CD4-positive, CD25-positive, alpha-beta regulatory T cell (primary cell): ENCODE measurements at places on chromosomes 6 and 20. TPM values are rescaled to one million over a fixed set of nuclear protein-coding genes. Genes with fewer than 3 reads are reported as not detected.

- peak; percentile 46 for DNase-seq
- H3K27ac ChIP-seq = no peak overlapping the region
Observed at GRCh38 chr6:83867527-83868161, 8.2 kb downstream of the CYB5R4 start.

DNA sequence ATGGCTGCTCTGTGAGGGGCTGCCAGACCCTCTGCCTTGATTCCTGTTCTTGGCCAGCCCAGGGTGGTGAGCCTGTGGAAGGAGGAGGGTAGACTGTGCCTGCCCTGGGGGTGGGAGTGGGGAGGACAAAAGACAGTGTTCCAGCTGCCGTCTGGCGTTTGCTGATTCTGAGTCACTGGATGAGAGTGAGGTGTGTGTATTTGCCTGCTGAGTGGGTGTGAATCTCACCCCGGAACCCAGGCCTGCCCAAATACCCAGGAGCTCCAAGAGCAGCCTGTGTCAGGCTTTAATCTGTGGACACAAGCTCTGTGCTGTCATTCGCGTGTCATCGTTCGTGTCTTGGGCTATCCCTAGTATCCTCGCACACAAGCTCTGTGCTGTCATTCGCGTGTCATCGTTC, 2.6 kb upstream of the LKAAEAR1 start:
- peaks cover 4% of the 10 kb centered on the region for H3K27me3 ChIP-seq
- peaks cover 24% of the 10 kb centered on the region for H3K4me1 ChIP-seq
- H3K4me3 ChIP-seq = no peak overlapping the region
- H3K27ac ChIP-seq = no peak overlapping the region

- no peak for DNase-seq
- no peaks in the 10 kb centered on the region for H3K36me3 ChIP-seq
- H3K27ac ChIP-seq = no peak overlapping the region
- no peaks in the 10 kb centered on the region for H3K4me1 ChIP-seq
- no peaks in the 10 kb centered on the region for H3K27me3 ChIP-seq
- no peak overlapping the region for H3K4me3 ChIP-seq
Observed at GRCh38 chr6:126873351-126873750, 245.1 kb upstream of the RSPO3 start.

- no peaks in the 10 kb centered on the region for H3K36me3 ChIP-seq
- H3K27ac ChIP-seq = no peak overlapping the region
- no peaks in the 10 kb centered on the region for H3K27me3 ChIP-seq
- no peak overlapping the region for H3K4me3 ChIP-seq
Observed at GRCh38 chr20:59355242-59355641, 54.8 kb downstream of the EDN3 start.

GRCh38 chr6:113291751-113292445, 565.2 kb upstream of the MARCKS start:
- H3K4me1 ChIP-seq = no peaks in the 10 kb centered on the region
- DNase-seq = no peak
- H3K36me3 ChIP-seq = no peaks in the 10 kb centered on the region
- no peak overlapping the region for H3K27ac ChIP-seq
- H3K27me3 ChIP-seq = no peaks in the 10 kb centered on the region

DNA sequence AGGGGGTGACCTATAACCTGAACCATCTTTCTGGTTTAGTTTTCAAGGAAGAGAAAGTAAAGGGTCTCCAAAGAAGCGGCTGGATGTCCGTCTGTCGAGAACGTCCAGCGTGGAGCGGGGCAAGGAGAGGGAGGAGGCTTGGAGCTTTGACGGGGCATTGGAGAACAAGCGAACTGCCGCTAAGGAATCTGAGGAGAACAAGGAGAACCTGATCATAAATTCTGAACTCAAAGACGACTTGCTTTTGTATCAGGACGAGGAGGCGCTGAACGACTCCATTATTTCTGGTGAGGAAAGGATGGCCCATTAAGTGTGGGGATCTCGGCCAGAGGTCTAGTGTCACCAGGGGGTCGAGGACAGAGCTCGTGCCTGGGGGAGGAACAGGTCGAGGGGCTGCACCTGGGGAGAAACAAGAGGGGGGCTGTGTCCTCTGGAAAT, 159.2 kb downstream of the SYCP2 start:
- DNase-seq = no peak
- H3K27me3 ChIP-seq = no peaks in the 10 kb centered on the region
- no peaks in the 10 kb centered on the region for H3K4me1 ChIP-seq
- H3K36me3 ChIP-seq = no peaks in the 10 kb centered on the region

DNA sequence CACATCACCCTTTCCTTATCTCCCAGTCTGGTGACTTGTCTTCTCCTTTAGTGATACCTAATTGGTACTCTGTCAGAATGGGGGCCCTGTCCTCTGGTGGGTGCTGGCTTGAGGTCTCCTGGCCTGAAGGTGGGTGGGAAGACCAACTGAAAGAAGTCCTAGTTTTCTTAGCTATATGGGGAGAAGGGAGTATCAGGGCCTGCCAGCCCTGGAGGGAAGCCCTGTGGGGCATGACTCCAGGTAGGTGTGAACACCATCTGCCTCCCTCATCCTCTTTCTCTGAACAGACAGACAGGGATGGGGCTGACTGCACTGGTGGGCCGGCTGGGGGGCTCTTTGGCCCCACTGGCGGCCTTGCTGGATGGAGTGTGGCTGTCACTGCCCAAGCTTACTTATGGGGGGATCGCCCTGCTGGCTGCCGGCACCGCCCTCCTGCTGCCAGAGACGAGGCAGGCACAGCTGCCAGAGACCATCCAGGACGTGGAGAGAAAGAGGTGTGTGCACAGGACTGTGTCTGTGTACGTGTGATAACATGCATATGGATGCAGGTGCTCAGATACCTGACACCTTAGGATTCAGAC, 4.8 kb downstream of the CRIP3 start:
- H3K4me1 ChIP-seq = peaks cover 4% of the 10 kb centered on the region
- no peaks in the 10 kb centered on the region for H3K36me3 ChIP-seq
- no peak overlapping the region for H3K27ac ChIP-seq
- H3K27me3 ChIP-seq = no peaks in the 10 kb centered on the region
- DNase-seq = no peak

DNA sequence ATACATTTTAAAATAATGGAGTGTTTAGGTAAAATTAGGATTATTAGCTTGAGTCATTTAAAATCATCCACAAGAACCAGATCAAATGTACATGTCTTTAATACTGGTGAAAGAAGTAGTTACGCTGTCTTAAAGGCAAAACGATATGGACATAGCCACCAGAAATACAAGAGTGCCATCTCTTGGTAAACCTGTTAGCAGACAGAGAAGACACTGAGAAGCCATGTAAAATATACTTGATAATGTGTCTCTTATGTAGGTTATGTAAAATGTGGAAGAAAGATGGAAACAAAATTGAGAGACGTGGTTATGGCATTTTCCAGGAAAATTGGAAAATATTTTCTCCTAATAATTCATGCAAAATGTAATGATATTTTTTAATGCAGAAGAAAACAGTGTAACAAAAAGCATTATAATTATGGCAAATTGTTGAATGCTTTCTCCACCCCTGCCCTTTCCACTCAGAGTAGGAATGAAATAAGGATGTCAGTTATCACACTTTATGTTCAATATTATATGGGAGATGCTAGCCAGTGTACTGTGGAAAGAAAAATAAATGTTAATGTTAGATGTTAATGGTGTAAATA, 12.2 kb upstream of the SLC17A2 start:
- H3K4me1 ChIP-seq = no peaks in the 10 kb centered on the region
- peak; percentile 20 for DNase-seq
- H3K4me3 ChIP-seq = no peak overlapping the region

DNA sequence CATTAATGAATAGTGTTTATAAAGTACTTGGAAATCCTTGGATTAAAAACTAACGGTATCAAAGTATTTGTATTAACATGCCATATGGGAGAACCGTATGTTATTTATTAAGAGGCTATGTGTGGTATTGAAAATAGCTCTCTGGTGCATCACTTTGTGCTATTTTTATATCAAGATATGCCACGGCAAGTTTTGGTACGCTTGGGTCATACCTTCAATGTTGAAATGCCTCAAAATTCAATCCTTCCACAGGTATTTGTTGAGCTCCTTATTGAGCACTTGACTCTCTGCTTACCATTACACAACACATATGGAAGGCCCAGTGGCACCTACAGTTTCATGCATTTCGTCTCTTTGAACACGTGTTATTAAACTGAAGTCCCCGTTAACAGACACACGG, 647.9 kb downstream of the KIF16B start:
- no peak for DNase-seq
- no peaks in the 10 kb centered on the region for H3K27me3 ChIP-seq
- H3K4me3 ChIP-seq = no peak overlapping the region
- H3K4me1 ChIP-seq = no peaks in the 10 kb centered on the region

- H3K4me1 ChIP-seq = no peaks in the 10 kb centered on the region
- no peaks in the 10 kb centered on the region for H3K36me3 ChIP-seq
- peaks cover 4% of the 10 kb centered on the region for H3K27me3 ChIP-seq
- H3K27ac ChIP-seq = no peak overlapping the region
Observed at GRCh38 chr6:28758046-28758817, 165.6 kb downstream of the TRIM27 start.

GRCh38 chr6:156185113-156185512, 592.1 kb upstream of the ARID1B start:
- H3K4me1 ChIP-seq = no peaks in the 10 kb centered on the region
- no peak overlapping the region for H3K4me3 ChIP-seq
- no peaks in the 10 kb centered on the region for H3K36me3 ChIP-seq
- no peak overlapping the region for H3K27ac ChIP-seq
- DNase-seq = no peak
- H3K27me3 ChIP-seq = no peaks in the 10 kb centered on the region

DNA sequence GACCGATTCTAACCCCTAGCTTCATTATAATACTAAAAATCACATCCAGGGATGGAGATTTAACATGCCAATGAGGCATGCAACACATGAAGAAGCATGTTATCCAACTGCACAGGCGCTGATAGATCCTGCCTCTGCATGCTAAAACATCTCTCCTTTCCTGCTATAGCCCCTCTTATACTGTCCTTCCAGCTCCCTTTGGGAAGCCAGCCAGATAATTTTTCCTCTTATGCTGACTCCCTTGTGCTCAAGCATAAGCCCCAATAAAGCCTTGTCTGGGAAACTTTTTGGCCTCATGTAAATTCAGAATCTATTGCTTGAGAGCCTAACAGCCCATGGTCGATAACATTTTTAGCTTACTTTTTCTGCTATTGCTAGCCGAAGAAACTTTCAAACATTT, 404.3 kb downstream of the EPM2A start:
- no peaks in the 10 kb centered on the region for H3K27me3 ChIP-seq
- H3K27ac ChIP-seq = no peak overlapping the region
- no peaks in the 10 kb centered on the region for H3K4me1 ChIP-seq
- no peak overlapping the region for H3K4me3 ChIP-seq
- no peaks in the 10 kb centered on the region for H3K36me3 ChIP-seq

DNA sequence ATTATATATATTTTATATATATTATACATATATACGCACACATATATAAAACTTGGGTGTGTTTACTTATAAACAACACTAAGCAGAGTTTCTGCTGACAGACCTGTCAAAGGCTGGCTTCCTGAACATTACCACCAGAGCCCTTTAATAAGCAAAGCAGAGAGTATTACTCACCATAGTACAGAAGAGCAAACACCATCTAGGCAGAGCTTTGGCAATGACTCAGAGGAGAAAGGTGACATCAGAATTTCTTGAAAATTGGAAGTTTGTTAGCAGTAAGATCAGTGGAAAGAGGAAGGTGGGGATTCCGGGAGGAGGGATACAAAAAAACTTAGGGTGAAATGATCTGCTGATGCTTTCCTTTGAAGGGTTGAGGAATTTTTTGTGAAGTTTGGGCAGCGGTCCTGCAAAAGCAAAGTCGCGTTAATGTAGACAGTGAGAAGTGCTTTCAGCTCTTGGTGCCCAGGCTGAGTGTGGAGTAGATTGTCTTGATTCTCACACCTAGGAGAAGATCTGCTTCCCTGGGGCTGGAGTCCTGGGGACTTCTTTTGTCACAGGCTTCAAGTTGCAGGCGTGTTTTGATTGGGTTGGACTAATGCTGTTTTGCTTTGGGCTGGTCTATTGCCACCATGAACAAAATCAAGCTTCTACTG, 109.6 kb upstream of the BACH2 start:
- DNase-seq = no peak
- H3K27ac ChIP-seq = no peak overlapping the region
- no peaks in the 10 kb centered on the region for H3K36me3 ChIP-seq
- no peak overlapping the region for H3K4me3 ChIP-seq

DNA sequence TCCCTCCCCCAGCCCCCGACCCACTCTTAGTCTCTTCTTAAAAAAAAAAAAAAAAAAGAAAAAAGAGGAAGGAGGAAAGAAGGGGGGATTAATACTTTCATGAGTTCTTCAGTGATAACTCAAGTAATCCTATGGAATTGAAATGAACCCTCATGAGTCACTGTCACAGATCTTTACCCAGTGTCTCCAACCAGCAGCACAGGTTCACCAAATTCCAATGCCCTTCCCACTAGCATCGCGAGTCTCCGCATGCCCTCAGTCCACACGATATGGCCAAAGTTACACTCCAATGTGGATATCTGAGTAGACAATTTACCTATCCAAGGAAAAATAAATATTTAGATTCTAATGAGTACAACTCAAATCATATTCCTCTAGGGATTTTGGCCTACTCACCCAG, 74.5 kb downstream of the MDN1 start:
- no peaks in the 10 kb centered on the region for H3K27me3 ChIP-seq
- no peak overlapping the region for H3K4me3 ChIP-seq
- no peak for DNase-seq
- H3K27ac ChIP-seq = no peak overlapping the region

DNA sequence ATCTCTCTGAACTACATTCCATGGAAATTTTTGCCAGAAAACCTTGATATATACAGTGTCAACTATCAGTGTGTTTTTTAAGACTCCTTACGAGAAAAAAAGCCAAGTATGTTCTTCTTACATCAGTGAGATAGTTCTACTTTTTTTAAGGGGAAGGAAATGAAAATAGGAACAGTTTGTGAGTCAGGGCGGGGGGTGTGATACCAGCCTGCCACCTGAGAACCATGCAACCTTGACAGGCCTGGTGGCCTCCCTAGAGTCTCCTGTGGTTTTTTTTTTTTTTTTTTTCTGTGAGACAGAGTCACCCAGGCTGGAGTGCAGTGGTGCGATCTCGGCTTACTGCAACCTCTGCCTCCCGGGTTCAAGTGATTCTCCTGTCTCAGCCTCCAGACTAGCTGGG, 96.3 kb upstream of the GCM1 start:
- no peak overlapping the region for H3K4me3 ChIP-seq
- DNase-seq = no peak
- no peak overlapping the region for H3K27ac ChIP-seq
- H3K36me3 ChIP-seq = no peaks in the 10 kb centered on the region
- H3K27me3 ChIP-seq = no peaks in the 10 kb centered on the region

GRCh38 chr6:86118271-86118670, 475.6 kb upstream of the SYNCRIP start:
- H3K4me1 ChIP-seq = no peaks in the 10 kb centered on the region
- H3K36me3 ChIP-seq = no peaks in the 10 kb centered on the region
- H3K27ac ChIP-seq = no peak overlapping the region
- H3K27me3 ChIP-seq = no peaks in the 10 kb centered on the region
- no peak for DNase-seq

- H3K27ac ChIP-seq = no peak overlapping the region
- H3K4me3 ChIP-seq = no peak overlapping the region
- H3K4me1 ChIP-seq = no peaks in the 10 kb centered on the region
- no peaks in the 10 kb centered on the region for H3K36me3 ChIP-seq
- H3K27me3 ChIP-seq = peaks cover 9% of the 10 kb centered on the region
Observed at GRCh38 chr20:21430020-21430419, 32.7 kb upstream of the NKX2-4 start.

Gene PDYN
- total RNA-seq = not detected

Gene CST4
- not detected for total RNA-seq

Gene WFDC12
- not detected for total RNA-seq

Gene HRH3
- total RNA-seq = not detected

Gene PRR18
- not detected for total RNA-seq

Gene EEF1A1
- 10,044 TPM for total RNA-seq

Gene NOTCH4
- 0.86 TPM for total RNA-seq

Gene ARMH2
- 1.8 TPM for total RNA-seq
